ENCODE measurements at places on chromosomes 13 and 19.

GRCh38 chr19:56156768-56157167 lies 15.7 kb downstream of the ZNF444 start:
- DNase-seq: no peak

DNA sequence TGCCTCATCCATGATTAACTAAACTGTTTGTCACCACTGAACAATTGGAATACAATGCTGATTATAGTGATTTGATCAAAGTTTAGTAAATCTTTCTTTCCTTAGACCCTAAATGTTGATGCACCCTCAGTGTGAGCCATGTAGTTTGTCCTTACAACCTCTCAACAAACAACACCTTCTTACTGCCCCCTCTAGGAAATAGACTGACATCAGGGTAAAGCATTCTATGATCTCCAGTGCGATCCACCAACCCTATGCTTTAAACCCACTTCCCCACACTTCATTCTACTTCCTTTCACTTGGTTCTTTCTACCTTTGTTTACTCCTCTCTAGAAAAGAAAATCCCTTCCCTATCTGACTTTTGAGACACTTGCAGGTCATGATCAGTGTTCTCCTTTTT lies 1842.5 kb upstream of the PRR20A start:
- DNase-seq: no peak

- peak; percentile 48 for DNase-seq
Measured at GRCh38 chr13:77338961-77339401, 12.1 kb upstream of the MYCBP2 start.

DNA sequence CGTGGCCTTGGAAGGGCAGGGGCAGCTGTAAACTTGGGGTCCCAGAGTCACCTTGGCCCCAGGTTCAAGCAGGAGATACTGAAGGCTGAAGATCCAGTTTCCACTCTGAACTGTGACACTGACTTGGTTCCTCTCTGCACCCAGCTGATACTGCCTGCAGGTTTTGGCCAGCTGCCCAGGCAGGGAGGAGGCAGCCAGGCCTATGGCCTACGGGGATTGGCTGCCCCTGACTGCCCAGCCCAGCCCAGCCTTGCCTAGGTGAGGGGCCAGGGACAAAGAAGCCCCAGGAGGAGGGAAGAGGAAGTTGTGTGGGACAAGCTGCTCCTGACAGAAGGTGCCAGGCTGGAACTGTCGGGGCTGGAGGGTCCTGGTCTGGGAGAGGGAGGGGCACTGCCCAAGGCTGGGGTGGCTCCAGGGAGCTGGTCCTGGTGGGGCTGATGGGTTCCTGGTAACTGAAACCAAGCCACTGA lies 51.7 kb upstream of the CYP4F8 start:
- no peak for DNase-seq

DNA sequence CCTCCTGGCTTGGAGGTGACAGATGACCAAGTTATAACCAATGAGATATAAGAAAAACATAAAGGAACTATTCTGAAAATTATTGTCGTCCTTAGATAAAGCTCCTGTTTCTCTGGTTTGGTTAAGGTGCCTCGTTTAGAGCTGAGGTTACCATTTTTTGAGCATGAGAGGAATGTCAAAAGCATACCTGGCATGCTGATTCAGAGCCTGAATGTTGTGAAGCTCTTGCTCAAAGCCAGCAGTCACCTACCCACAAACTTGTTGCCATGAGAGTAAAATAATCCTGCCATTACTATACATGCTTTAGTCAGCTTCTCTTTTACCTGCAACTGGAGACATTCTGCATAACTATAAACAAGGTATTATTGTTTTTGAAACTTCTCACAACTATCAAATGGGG lies 1116.2 kb downstream of the DIAPH3 start:
- DNase-seq: no peak

DNA sequence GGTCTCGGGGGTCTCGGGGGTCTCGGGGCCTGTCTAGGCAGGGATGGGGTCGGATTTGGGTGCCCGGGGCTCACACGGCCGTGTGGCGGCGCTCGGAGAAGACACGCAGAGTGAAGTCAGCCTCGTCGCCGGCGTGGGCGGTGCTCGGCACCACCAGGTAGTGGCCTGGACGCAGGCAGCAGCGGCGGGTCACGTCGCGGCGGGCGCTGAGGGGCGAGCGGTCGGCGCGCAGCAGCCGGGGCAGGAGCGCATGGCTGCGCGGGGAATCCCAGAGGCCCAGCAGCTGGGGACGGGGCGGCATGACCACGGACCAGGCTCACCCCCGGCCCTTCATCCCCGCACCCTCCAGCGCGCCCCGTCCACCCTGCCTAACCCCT lies 8.2 kb downstream of the CAPN12 start:
- no peak for DNase-seq

DNA sequence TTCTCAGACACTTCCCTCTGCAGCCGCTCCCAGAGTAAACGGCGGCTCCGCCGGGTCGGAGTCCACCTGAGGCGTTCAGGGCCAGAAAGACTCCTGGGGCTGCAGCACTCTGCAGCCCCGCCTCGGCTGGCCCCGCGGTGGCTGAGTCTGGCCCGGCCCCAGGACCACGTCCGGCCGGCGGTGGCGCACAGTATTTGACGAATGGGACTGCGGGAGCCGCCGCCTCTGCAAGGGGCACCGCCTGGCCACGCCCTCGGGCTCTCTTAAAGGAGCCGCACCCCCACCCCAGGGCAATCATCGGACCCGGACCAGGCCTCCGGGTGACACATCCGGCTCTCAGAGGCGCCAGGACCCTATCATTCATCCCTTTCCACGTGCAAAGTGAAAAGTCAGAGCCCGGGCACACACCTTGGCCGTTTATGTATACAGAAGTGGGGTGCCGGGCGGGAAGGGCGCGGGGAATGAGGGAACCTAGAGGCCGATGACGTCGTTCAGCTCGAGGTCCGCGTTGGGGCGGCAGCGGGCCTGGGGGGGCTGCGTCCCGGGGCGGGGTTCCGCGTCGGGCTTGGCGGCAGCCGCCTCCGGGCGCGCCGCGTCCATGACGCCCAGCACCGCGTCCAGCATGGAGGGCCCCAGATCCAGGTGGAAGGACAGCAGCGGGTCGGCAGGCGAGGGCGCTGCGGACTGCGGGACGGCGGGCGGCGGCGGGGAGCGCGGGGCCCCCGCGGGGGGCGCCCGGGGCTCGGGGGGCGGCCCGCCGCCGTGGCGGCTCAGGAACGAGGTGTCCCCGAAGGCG lies 1.2 kb upstream of the LENG9 start:
- no peak for DNase-seq

GRCh38 chr13:36088001-36088400 lies 43.2 kb downstream of the DCLK1 start:
- no peak for DNase-seq

GRCh38 chr13:46639033-46639981 lies 86.3 kb downstream of the LRCH1 start:
- no peak for DNase-seq

DNA sequence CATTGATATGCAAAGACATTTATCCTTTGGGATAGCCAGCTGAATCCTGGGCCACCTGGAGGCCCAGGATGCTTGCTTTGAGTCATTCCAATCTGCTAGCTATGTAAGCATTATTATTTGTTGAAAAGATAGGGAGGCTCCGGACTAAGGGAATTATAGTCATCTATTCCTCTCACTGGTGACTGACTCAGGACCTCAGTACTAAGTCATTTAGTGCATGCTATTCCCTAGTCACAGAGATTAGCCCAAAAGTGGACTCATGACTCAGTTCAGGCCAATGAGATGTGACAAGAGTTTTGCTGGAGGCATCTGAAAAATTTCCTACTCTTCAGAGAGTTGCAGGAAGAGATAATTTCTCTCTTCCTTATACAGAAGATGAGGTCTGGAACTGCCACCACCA lies 67.9 kb upstream of the ITM2B start:
- no peak for DNase-seq

GRCh38 chr19:1045247-1045603 lies 5.3 kb downstream of the ABCA7 start:
- DNase-seq: no peak

GRCh38 chr19:10372690-10373089 lies 7.7 kb downstream of the TYK2 start:
- peak; percentile 69 for DNase-seq

- no peak for DNase-seq
Measured at GRCh38 chr13:37212826-37213225, 107.4 kb upstream of the CSNK1A1L start.

DNA sequence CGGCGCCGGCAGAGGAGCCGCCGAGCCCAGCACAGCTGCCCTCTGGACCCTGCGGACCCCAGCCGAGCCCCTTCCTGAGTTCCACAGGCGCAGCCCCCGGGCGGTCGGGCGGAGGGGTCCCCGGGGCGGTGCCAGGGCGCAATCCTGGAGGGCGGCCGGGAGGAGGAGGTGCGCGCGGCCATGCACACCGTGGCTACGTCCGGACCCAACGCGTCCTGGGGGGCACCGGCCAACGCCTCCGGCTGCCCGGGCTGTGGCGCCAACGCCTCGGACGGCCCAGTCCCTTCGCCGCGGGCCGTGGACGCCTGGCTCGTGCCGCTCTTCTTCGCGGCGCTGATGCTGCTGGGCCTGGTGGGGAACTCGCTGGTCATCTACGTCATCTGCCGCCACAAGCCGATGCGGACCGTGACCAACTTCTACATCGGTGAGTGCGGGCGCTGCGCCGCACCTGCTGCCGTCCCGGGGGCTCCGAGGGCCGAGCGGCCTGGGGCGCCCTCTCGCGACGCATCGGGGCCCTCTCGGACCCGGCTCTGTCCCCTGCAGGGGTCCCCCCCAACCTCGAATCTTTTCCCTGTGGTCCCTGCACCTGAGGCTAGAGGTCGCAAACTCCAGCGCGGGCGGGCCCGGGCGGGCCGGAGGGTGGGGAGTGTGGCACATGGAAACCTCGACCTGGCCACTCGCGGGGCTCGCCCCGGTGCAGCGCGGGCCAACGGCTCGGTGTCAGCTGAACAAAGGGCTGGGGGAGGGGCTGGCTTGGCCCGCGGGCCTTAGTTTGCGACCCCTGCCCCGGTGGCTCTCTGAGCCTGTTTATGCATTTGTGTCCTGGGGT lies at the start of gene KISS1R:
TSS of gene KISS1R (plus strand) at position 11 of the 829 bp plus-strand sequence. CDS start at position 181, 170 bp downstream.
- no peak for DNase-seq

- DNase-seq: no peak
Measured at GRCh38 chr19:2575734-2576481, 100.0 kb downstream of the GADD45B start.

Data from SIG-M5 (cell line).